ENCODE measurements at places on chromosomes 11 and 22.

- no peak for DNase-seq
These were observed 6.4 kb upstream of the CEP295 start for GRCh38 chr11:93655047-93655446.

GRCh38 chr11:112625814-112626213 is 335.4 kb upstream of the NCAM1 start:
- no peak for DNase-seq

DNA sequence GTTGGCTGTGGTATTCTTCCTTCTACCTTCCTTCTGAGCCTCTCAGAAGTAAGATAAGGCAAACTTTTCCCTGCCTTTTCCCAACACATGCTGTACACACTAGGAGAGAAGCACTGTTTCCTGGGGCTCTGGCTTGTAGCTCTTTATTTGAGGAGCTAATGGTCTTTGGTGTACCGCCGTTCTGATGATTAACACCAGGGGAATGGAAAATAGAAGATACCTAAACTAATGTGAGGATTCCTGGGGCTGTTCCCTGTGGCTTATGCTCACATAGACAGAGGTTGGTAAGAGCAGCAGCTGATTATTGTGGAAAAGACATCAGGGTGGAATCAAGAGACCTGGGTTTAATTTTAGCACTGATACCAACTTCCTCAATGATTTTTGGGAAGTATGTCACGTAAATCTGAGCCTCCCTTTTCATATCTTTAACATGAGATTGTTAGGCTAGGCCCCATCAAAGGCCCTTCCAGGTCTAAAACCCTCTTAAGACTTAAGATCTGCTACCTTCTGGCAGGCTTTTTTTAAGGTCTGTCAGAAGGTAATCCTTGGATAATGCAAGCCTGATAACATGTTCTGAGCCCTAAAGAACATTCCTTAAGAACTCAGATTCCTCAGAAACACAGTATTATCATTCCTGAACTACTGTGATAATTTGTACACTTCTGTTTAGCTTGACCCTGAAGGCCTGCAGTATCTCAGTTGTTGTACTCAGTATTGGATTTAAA is 24.8 kb upstream of the RCE1 start:
- DNase-seq, result no peak

- DNase-seq, result no peak
These were observed 13.4 kb upstream of the NECTIN1 start for GRCh38 chr11:119742263-119742861.

GRCh38 chr11:75191330-75191717 is 40.4 kb downstream of the SLCO2B1 start:
- no peak for DNase-seq

DNA sequence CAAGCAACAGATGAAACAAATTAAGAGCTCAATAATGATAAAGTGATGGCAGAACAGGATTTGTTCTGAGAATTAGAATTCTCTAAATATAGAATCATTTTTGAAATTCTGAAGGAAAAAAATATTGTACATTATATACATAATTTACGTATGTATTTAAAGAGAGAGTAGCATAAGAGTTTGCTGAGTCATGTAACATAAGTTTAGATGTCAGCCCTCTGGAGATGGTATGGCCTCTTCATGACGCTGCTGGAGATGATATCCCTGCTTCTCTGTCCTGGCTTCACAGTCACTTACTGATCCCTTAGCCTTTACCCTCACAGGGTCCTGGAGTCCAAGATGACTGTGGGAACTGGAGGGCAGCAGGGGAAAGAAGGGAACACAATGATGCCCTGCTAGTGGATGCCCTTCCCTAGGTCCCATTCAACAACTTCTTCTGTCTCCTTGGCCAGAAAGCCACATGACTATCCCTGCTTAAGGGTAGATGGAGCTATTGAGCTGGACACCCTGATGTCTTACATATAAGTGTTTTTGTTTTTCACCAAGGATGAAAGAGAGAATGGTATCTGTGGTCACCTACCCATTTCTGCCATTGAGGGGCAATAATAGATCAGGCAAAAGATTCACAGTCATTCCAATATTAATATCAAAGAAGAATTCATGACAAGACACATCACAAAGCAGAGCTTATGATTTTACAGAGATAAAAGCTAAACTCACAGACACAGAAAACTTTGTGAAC is 753.1 kb downstream of the TBC1D22A start:
- no peak for DNase-seq

DNA sequence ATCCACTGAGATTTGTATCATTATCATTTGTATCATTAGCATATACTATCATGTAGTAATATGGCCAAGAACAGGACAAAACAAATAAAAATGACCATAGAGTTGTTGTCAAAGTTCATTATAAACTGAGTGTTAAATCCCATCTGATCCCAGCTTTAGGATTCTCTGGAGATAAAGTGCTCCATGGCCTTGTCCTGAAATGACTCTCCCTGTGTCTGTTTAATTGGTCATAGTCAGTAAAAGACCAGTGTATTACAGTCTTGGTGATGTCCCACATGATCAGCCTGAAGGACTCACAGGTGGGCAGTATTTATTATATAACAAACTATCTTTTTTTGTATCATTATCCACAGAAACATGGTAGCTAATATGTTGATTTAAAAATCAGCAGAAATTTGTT is 361.6 kb downstream of the TMEM135 start:
- DNase-seq, result no peak

GRCh38 chr11:47477323-47477722 is 28.4 kb upstream of the RAPSN start:
- DNase-seq, result no peak

GRCh38 chr11:11657218-11657955 is 35.6 kb upstream of the GALNT18 start:
- no peak for DNase-seq

GRCh38 chr22:48531761-48532435 is 1295.8 kb downstream of the BRD1 start:
- DNase-seq, result no peak

- DNase-seq, result no peak
These were observed 18.1 kb upstream of the INCENP start for GRCh38 chr11:62105667-62106191.

GRCh38 chr22:40236131-40236665 is 58.5 kb downstream of the TNRC6B start:
- no peak for DNase-seq

GRCh38 chr11:3853899-3854659 is 1.4 kb upstream of the STIM1 start:
- no peak for DNase-seq

DNA sequence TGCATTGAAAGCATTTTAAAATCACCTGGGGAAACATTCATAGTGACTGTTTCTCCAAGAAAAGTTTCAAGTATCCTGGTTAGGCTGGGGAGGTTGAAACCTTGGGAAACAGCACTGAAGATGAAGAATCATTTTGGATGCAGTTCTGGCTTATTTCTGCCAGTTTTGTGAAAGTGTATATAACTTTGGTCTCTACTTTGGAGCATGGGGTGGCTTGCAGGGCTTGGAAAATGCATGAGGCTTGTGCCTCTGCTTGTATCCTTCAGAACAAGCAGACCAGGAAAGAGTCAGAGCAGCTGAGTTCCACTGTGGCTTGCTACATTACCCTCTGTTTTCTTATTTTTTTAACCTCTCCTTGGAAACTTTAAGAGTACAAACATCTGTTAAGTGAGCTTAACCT is 19.5 kb downstream of the SLC5A12 start:
- DNase-seq, result no peak

- DNase-seq, result no peak
These were observed 3.4 kb downstream of the TAGLN start for GRCh38 chr11:117202386-117203068.

DNA sequence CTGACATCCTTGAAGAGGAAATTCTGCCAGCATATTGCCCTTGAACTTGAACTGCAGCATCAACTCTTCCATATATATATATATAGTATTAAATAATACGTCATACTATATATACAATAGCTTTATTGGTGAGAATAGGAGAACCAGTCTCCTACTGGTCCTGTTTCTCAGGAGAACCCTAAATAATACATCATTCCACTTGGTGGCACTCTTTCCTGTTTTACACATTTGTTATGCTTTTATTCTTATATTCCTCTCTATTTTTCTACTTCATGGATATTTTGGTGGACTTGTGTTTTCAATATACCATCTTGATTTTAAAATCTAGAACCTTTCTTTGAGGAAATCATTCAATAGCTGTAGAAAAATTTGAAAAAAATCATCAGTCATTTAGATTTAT is 193.3 kb downstream of the TRPC6 start:
- no peak for DNase-seq

DNA sequence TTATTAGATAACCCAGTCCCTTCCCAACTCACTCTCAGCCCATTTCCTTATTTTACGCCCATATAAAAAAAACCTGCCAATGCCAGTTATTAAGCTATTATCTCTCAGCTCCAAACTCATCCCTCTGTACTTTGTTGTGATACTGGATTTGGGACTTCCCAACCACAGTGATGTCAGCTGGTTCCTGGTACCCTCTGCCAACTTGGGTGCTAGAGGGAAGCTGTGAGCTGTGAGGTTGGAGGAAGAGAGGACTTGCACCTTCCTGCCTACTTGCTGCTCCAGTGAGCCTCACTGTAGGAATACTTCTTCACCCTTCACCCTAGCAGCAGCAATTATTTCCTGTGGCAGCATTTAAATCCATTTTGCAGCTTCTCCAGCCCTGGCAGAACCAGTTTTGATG is 19.2 kb upstream of the CSF2RB start:
- DNase-seq, result no peak

DNA sequence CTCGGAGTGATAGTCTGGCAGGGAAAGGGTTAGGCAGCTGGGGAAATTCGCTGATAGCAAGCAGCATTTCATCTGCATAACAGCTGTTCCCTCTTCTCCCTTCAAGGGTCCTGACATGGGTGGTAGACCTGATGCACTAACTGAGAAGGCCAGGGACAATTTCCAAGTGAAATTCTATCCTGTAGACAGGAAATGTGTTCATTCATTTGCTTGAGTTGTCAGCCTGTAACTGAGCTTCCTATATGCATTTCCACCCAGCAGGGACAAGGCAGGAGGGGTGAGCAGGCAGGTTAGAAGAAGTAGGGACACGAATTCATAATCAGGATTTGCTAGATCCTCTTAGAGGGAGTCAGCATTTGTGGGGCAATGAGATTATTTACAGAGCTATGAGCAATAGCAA is 154.3 kb upstream of the NCAM1 start:
- DNase-seq, result no peak

DNA sequence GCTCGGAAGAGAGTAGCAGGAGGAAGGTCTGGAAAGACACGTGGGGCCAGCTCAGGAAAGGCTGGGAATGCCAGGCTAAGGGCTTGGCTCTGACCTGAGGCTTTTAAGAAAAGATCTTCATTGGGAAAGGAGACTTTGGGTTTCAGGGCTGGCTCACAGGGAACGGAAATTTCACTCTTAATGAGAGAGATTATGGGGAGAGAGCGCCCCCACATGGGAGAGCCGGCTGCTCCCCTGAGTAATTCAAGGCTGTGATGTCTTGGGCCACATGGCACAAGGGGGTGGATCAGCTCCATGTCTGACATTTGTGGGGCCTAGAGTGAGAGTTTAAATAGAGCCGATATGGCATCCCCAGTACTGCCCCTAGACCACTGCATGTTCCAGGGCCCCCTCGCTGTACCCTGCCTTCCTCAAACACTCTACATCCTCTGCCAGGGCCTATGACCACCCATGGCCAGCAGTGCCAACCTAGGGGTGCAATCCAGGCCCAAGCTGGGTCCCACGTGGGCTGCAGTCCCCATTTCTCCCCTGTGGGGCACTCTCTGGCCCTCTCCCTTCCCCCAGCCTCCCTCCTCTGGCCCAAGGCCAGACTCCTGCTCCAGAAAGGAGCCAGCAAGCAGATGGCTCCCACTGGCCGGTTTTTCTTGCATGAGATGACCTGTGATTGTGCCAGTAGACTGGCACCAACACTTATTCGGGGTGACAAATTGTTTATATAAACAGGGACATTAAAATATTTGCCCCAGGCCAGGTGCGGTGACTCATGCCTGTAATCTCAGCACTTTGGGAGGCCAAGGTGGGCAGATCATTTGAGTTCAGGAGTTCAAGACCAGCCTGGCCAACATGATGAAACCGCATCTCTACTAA is 75.2 kb downstream of the ISX start:
- peak; percentile 43 for DNase-seq

DNA sequence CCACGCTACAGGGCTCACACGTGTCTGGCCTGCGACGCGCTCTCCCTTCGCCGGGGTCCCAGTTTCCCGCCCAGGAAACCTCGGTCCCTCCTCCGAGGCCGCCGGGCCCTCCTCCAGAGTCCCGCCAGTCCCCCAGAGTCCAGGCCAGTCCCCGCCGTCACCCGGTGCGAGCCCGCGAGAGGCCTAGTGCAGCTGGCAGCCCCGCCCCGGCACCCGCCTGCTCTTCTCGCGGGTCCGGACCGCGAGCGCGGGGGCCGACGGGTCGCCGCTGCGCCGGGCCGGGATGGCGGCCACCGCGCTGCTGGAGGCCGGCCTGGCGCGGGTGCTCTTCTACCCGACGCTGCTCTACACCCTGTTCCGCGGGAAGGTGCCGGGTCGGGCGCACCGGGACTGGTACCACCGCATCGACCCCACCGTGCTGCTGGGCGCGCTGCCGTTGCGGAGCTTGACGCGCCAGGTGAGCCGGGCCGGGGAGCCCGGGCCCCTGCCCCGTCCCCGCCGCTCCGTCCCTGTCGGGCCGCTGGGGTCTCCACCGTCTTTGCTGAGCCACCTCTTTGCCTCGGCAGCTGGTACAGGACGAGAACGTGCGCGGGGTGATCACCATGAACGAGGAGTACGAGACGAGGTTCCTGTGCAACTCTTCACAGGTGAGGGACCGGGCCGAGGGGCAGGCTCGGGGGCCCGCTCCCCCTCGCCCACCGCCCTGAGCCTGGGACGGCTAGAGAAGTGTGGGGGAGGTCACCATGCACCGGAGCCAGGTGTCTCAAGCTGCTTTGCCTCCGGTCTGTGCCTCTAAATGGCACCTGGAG is at the start of gene PTPMT1:
TSS of gene PTPMT1 (plus strand) at position 260 of the 809 bp plus-strand sequence. CDS start at position 284, 24 bp downstream.
- peak; percentile 67 for DNase-seq

DNA sequence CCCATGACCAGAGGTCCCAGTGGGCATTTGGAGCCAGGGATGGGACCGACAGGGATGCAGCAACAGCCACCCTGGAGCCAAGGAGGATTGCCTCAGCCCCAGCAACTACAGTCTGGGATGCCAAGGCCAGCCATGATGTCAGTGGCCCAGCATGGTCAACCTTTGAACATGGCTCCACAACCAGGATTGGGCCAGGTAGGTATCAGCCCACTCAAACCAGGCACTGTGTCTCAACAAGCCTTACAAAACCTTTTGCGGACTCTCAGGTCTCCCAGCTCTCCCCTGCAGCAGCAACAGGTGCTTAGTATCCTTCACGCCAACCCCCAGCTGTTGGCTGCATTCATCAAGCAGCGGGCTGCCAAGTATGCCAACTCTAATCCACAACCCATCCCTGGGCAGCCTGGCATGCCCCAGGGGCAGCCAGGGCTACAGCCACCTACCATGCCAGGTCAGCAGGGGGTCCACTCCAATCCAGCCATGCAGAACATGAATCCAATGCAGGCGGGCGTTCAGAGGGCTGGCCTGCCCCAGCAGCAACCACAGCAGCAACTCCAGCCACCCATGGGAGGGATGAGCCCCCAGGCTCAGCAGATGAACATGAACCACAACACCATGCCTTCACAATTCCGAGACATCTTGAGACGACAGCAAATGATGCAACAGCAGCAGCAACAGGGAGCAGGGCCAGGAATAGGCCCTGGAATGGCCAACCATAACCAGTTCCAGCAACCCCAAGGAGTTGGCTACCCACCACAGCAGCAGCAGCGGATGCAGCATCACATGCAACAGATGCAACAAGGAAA is 27.3 kb upstream of the L3MBTL2 start:
- DNase-seq, result no peak

GRCh38 chr11:95790933-95791708 is 823 bp downstream of the CEP57 start:
- no peak for DNase-seq

Measured in GM18507 (cell line).